Epithelial cell of esophagus (primary cell): ENCODE measurements at places on chromosomes 5 and 9.
A peak's percentile ranks its signal among the peaks of the same experiment; 100 is the strongest.

DNA sequence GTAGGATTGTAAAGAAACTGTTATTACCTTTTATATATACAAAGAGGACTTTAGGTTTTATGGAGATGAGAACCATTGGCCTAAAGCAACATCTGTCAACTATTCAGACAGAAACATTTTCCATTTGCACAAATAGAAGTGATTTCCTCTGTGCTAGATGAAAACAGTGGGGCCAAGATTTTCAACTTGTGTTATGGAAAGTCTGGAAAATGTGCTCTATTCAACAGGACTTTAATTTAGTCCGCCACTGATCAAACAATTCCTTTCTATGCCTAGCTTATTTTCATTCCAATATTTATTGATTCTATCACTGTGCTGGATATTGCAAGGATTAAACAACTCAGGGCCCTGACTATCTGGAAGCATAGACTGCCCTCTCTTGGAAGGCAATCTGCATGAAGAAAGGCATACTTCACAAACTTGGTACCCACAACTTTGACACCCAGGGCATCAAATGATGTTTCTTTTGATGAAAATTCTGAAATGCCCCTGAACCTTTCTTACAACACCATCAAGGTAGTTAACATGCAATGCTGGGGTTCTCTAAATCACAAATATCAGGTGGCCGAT lies 126.6 kb upstream of the HMHB1 start:
- peak; percentile 49 for DNase-seq

DNA sequence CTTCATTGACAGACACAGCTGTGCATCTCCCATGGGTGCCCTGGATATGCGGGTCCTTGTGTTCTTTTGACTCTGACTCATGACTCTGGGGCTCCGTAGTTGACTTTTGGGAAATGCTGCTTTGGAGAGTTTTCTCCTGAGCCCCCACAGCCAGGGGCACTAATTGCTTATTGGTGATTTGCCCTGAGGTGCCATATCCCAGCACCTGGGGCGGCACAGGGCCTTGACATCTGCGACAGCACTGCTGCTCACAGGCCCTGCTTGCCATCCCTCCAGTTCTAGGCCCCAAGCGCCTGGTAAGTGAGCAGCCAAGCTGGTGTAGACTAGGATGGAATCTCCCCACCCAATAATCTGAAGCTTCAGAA lies 75.1 kb downstream of the AMBP start:
- DNase-seq: no peak

DNA sequence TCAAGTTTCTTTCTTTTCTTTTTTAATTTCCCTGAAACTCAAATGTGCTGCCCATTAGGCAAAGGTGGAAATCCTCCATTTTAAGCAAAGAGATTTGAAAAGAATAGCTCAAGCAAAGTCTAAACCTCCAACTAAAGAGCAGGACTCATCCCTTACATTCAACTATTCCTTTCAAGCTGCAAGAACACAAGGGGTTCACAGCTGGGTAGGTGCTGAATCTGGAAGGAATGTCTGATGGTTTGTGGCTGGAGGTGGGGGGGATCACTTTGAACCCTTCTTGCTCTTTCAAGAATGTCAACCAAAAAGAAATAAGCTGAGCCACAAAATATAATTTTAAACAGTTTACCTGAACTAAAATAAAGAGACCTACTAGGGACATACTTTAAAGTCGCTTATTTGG lies 375.7 kb upstream of the CDH10 start:
- no peak for DNase-seq

DNA sequence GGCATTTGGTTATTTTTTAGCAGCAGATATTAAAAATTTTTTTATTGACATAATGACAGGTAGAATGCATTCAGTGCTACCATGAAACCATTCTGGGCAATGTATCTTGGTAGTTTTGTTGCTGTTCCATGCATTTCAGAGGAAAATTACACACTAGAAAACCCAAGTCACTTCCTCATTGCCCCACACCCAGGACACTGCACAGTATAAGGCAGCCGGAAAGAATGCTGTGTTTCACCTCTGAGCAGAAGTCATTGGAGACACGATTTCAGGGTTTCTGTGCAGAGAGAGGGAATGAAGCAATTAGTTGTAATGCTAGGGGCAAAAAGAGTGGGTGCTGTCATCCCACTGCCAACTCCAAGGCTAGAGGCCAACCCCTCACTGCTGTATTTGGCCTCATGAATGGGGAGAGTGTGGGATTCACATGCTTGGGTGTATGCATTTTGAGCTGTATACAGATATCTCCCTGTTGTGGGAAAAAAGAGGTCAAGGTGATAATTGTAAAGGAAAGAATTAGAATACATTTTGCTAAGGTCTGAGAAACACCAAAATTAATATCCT lies 290.5 kb downstream of the BNC2 start:
- DNase-seq: no peak

- DNase-seq: peak; percentile 83
Measured at GRCh38 chr5:149442563-149443182, 63.6 kb upstream of the IL17B start.

DNA sequence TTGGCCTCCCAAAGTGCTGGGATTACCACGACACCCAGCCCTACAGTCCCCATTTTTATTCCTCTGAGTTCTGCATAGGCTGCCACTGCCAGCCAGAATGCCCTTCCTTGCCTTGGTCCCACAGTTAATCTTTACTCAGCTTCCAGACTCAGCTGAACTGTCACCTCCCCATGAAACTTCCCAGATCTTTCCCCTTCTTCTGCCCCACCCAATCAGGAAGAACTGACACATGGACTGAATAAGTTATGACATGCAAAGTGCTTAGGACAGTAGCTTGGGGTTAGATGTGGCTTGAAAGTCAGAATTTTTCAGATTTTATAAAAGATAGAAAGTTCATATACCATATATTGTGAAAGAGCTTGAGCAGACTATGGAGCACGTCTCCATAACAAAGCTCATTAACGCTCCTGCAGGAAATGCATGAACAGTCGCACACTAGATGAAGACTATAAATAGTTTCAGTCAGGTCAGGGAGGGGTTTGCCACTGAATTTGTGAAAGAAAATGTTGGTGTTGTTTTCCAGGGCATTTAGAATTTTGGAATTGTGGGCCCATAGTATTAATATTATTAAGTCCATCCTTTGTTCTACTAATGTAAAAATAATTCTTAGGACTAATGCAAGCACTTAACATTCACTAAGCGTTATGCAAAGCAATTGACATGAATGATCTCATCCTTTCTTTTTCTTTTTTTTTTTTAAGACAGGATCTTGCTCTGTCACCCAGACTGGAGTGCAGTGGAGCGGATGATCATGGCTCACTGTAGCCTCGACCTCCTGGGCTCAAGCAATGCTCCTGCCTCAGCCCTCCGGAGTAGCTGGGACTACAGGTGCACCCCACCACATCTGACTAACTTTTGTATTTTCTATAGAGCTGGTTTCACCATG lies 36.1 kb upstream of the DENND1A start:
- DNase-seq: no peak

DNA sequence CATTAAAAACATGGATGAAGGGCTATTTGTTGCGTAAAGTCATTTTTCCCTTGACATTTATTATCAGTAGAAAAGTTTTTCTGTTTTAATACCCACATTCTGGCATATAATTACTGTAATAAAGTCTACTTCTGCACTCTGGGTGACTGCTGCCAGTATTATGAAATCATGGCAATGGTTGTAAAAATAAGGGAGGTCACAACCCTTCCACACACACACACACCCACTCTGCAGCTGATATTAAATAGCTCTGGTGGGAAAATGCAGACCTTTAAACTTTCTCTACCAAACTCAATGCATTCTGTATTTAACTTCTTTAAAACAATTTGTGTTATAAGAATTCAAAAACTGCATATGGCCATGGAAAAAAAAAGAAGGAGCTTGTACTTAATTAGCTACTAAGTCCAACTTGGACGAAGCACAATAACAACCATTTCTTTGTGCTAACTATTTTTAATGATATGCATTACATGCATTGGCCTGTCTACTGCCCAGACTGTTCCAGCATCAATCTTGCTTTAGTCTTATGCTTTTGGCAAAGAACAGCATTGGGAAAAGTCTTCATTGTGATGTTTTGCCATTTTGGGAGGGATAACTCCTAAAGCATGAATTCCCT lies 137.6 kb upstream of the MAP3K1 start:
- no peak for DNase-seq

DNA sequence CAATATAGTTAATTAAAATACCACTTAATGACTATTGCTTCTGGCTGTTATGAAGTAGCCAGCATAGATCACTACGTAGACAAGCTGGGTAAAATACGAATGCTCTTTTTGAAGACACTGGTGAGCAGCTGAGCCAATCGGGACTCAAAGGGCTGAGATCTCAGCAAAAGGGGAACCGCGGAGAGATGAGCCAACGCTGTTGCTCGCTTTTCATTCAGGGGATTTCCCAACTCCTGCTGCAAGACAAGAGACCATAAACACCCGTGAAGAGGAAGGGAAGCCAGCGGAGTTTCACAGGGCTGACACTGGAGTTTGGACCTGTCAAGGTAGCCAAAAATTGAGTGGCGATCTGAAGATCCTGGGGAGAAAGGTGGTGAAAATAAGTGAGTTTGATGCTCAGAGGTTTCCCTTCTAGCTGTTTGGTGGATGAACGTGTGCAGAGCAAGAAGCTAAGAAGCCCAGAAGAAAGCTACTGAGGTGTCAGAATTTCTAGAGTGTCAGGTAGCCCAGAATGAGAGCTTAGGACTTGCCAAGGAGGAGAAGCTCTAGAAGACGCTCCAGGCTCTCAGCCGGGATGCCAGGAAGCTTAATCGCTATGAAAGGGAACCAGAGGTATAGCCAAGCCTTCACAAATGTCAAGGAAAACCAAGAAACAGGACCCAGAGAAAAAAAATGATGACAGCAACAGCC lies 79.6 kb upstream of the RNU6ATAC start:
- DNase-seq: no peak

- DNase-seq: peak; percentile 42
Measured at GRCh38 chr9:128007566-128008138, 26.9 kb upstream of the EEIG1 start.

DNA sequence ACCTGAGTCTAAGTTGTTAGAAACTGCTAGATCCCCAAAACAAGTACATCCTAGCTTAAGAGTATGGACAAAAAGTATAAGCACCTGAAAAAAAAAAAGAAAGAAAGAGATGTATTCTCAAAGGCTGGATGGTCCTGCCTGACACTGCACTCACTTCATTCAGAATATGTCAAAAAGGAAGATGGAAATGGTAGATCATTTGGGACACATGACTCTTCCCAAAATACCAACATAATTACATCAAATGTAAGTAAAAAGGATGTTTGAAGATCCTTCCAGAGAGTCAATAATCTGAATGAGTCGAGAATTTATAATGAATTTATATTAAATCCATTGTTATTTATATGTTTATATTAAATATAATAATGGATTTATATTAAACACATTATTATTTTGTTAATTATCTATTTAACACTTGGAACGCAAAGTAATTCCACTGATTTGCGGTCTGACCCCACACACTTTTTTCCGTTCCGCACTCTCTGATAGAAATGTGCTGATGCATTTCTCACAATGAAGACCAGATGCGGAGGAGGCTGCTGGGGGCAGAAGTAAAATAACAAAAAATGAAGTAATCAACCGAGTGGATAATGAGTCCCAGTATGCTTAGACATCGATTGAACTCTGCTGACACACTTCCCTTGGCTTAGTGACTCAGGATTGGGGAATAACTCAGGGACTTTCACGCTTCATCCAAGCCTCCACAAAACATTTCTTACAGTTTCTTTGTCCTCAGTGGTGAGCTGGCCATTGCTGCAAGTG lies 201.2 kb downstream of the ADAMTS12 start:
- DNase-seq: no peak

DNA sequence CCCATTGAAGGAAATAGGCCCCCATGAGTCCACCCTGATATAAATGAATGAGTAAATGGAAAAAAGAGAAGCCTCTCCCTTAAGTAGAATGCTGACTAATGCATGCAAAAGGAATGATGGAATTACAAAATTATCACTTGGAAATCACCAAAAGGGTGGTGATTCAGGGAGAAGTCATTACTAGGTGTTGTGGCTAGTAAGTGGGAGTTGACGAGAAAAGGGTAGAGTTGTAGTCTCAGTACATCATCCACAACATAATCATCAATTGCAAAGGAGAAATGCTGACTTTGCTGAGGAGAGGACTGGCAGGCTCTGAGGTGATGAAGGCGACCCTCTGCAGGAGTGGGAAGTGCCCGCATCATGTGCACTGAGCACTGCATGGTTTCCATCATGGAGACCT lies 201.5 kb upstream of the S1PR3 start:
- peak; percentile 94 for DNase-seq

DNA sequence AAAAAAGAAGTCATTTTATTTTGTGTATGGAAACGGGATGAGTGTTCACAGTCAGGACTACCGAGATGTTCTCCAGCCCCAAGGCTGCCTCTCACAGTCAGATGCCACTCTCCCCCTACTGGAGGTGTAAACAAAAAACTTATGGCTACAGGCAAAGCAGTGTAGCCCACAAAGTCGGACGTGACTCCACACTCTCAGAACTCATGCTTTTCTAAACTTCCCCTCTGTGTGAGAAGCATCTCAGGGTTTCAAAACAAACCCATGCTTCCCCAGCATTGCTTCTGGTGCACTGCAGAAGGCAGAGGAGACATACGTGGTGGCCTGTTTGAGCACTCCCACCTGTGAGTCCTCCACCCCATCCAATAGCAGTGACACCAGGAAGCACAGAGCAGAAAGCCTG lies 580.3 kb downstream of the BNC2 start:
- DNase-seq: no peak

DNA sequence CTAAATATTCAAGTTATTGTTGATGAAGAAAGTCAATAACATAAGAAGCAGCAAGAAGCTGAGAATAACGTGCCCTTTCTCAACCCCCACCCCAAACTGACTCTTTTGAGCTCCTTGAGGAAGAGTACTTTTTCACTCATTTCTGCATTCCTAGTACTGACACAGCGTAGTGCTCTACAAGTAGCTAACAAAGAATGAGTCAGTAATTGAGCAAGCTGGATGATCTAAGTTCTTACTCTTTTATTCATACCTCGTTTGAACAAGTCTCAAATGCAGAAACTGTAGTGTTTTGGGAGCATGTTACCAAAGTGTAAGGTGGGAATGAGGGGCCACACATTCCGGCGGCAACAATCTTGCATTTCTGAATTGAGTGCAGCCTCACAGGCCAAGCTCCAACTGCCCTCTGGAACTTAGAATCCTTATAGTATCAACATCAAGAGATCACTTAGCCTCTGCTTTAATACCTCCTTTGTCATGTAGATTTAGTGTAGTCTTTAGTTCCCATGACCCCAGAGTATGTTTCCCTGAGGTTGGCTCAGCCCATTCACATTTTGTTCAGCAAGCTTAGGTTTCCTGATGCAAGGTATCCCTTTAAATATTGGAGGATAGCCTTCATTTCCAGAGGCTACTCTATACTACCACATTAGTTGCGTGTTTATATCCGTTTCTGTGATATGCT lies 152.0 kb downstream of the PRR16 start:
- peak; percentile 89 for DNase-seq
